ENCODE measurements at places on chromosomes 2 and 18.

DNA sequence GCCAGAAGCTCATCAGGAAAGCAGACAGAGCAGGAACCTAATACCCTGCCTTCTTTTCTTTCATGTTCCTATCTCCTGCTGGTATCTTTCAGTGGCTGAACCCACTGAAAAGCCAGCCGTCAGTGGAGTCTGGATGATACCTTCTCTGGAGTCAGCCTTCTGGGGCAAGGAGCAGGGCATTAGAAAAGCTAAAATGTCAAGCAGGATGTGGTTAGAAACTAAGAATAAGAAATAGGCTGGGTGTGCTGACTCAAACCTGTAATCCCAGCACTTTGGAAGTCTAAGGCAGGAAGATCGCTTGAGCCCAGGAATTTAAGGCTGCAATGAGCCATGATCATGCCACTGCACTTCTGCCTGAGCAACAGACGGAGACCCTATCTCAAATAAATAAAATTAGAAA, 642.0 kb upstream of the FSHR start:
- DNase-seq: no peak

- no peak for DNase-seq
Measured at GRCh38 chr2:37600735-37601134, 70.7 kb downstream of the CDC42EP3 start.

DNA sequence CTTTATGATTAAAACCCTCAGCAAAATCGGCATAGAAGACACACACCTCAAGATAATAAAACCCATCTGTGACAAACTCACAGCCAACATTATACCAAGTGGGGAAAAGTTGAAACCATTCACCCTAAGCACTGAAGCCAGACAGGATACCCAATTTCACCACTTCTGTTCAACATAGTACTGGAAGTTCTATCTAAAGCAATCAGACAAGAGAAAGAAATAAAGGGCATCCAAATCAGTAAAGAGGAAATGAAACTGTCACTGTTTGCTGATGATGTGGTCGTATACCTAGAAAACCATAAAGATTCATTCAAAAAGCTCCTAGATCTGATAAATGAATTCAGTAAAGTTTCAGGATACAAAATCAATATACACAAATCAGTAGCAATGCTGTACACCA, 16.4 kb upstream of the RPRD1A start:
- no peak for DNase-seq

DNA sequence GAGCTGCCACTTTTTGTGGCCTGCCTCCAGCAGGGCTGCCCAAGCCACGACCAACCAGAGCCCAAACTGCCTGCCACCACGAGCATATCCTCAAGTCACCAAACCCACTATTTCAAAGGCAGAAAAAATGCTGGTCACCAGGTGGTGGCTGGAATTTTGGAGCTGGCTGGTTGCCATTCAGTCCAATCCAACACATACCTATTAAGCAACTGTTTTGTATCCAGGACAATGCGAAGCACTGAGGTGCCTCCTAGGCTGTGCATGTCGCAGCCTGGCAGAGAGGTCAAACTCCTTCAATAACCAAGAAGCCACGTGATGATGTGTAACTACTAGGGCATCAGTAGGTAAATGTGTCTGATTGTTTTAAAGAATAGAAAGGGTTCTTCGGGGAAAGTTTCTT, 108.3 kb upstream of the PPP1CB start:
- DNase-seq: no peak

GRCh38 chr2:44723921-44724320, 217.6 kb upstream of the SIX3 start:
- DNase-seq: no peak

DNA sequence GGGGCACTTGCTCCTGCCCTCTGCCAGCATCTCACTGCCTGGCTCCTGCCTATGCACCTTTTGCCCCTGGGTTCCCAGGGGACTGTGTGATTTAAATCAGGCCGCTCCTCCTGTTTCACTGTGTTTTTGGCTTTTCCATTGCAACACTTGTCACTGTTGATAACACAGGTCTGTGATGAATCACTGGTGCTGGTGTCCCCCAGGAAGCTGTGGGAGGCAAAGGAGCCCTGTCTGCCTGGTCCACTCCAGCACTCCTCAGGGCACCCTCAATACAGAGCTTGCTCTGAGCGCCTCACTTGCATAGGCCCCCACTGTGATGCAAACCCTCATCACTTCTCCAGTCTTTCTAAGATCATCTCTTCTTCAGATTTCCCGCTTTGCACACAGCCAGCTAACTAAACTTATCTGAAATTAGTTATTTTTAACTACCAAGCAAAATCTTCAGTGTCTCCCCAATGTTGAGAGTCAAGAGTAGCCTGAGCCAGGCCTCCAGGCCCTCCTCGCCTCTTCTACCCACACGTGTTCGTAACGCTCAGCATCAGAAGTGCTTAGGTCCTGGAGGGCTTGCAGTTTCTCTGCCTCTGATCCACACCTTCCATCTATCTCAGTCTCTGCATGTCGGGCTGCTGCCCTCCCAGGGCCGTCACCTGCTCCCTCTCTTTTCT, 2.8 kb downstream of the TMEM18 start:
- no peak for DNase-seq

- DNase-seq: no peak
Measured at GRCh38 chr2:76861708-76862107, 660.5 kb downstream of the LRRTM4 start.

DNA sequence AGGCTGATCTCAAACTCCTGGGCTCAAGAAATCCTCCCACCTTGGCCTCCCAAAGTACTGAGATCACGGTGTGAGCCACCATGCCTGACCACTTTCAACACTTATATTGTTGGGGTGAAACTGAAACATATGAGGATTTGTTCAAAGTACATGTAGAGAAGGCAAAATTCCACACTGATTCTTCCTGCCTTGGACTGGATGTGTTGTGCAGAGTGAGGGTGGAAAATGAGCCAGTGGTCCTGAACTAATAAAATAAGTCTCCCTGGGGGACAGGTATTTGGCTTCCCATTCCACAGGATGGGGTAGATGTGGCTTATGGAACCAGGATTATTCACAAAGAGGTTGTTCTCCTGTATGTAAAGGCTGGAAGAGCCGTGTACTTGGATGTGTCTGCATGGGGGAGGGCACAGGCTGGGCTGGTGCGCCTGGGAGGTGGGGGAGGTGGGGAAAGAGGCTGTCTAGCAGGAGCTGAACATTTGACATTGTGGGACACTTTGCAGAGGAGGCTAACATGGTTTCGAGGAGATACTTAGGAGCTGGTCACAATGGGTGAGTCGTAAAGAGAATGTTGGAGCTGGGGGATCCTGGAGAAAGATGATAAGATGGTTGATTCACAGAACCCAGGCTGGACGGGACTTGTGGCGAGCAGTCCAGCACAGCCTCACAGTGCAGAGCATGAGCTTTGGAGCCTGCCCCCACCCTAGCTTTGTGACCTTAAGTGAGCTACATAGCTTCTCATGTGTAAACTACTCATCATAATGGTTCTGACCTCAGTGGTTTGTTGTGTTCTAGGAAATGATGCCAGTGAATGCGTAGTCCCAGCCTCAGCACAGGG, at the start of gene TXNDC2:
TSS of gene TXNDC2 (plus strand) at position 804 of the 835 bp plus-strand sequence. CDS start 708 bp downstream, outside the sequence.
- DNase-seq: no peak

DNA sequence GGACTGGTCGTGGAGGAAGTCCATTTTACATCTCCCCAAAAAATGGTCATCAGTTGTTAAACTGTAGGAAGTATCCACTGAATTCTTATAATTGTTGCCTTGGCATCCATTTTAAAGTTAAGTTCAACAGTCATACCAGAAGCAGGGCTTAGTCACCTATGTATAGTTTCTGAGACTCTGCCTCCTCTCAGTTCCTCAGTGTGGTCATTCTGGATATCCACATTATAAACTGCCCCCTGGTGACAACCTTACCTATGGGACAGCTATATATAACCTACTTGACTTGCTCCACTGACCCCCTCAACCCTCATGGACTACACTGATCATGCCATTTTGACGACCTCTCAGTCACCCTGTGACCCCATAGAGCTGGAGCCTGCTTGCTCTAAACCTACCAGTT, 617.0 kb downstream of the LRP1B start:
- DNase-seq: no peak

GRCh38 chr2:109372171-109372568, 241.6 kb downstream of the SEPTIN10 start:
- DNase-seq: no peak

GRCh38 chr2:25372405-25373268, 30.9 kb upstream of the DNMT3A start:
- no peak for DNase-seq

DNA sequence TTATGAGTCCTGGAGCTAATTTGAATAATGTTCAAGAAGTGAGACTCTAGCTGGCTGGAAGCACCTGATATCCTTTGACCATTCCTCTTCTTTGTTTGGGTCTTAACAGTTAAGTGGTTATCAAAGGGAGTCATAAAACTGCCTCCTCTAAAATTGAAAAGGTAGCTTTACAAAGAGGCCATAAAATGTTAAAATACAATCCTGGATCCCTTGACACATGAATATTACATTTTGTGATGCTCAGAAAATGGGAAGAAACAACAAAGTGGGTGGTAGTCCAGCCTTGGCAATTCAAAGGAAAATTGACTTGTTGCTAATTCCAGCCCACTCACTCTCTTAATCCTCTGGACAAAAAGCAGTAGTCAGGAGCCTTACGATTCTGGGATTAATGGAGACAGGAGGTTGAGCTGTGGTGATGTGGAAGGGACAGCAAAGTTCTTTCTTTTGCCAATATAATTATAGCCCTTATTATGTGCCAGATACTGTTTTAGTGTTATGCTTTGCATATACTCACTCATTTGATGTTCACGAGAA, 339.2 kb downstream of the PDE11A start:
- no peak for DNase-seq

GRCh38 chr18:48802543-48803290, 148.0 kb downstream of the SMAD7 start:
- no peak for DNase-seq

DNA sequence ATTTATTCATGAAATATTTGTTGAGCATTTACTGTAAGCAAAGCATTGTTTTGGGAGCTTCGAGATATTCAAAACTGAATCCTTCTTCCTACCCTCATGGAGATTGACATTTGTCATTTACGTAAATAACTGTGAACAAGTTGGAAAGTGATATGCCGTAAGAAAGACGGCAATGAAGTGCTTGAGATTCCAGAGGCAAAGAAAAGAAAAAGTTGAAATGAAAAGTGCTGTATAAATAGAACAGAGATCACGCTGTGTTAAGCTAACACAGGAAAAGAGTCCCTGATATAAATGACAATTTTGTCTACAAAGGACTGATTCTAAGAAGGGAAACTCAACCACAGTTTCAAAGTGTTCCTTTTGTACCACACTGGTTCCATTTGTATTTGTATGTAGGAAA, 1.8 kb downstream of the CHRNA1 start:
- DNase-seq: no peak

DNA sequence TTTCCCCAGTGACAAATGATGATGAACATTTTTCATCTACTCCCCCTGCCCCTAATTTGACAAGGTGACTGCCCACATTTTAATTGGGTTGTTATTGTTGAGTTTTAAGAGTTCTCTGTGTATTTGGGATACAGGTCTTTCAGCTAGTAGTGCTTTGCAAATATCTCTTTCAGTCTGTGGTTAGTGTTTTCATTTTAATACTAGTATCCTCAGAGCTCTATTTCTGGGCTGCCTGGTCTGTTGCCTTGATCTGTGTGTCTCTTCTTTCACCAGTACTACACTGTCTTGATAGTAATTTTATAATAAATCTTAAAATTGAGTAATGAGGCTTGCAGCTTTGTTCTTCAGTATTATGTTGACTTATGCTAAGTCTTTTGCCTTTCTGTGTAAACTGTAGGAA, 19.7 kb downstream of the EIF5B start:
- no peak for DNase-seq

DNA sequence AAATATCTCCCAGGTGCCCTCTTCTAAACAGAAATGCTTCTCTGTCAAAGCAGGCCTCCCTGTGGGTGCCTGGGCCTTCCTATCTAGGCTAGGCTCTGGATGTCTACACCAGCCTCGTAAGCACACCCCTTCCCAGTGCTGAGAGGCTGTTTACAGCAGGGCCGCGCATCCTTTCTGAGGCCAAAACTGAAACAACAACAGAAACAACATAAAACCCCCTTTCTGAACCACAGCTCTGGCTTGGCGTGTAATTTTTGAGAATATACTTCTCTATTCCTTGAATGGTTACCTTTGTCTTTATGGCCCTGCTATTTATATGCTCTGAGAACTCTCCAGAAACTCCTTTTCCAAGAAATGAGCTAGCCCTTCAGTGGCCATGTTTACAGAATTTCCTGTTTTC, 118.4 kb downstream of the BCL2L11 start:
- no peak for DNase-seq

DNA sequence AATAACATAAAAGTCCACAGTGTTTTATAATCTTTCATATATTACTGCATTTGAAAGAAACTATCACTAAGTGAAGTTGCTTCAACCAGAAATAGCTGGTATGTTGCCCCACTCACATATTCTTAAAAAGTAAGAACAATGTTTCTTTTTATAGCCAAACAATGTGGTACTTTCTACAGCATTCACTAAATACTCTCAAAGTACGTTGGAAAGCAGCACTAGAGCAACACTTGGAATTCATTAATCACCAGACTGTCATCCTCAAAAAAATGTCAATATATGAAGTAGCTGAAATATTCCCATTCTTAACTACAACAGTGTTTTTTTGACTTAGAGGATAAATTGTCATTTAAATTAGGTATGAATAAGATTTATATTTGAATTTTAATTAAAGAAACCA, 32.8 kb downstream of the COBLL1 start:
- no peak for DNase-seq

GRCh38 chr2:62426154-62426912, 79.7 kb downstream of the TMEM17 start:
- DNase-seq: no peak

GRCh38 chr2:85851253-85852151, 37.3 kb downstream of the ST3GAL5 start:
- no peak for DNase-seq

GRCh38 chr18:76518123-76518859, 23.2 kb upstream of the ZNF516 start:
- peak; percentile 88 for DNase-seq

DNA sequence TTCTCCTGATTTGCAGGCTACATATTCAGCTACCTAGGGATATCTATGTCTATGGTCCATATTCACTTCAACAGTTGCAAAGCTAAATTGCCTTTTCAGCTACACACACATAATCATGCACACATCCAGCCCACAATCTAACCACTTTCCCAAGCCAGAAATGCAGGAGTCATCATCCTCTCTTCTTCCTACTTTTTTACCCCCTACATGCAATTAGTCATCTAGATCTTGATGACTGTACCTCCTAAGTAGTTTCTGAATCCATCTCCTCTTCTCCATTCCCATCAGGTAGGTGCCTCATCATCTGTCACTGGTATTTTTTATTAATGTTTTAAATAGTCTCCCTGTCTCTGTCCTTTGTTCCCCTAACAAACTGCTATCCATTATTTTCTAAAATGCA, 23.7 kb upstream of the SPRED2 start:
- DNase-seq: no peak

DNA sequence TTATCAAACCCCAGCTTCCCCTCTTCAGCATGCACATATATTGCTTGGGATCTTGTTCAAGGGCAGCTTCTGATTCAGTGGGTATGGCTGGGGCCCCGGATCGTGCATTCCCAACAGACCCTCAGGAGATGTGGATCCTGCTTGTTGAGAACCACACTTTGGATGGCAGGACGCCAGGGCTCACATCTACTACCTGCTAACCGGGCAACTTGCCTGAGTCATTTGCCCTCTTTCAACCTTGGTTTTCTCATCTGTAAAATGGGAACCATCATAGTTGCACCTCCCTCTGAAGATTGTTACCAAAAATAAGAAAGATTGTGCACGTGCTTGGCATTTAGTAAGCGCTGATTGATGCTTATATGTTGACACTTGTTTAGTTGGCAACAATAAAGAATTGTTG, 154.6 kb downstream of the ACKR3 start:
- DNase-seq: no peak

- no peak for DNase-seq
Measured at GRCh38 chr2:125455110-125455509, 1200.8 kb upstream of the GYPC start.
